Common myeloid progenitor, CD34-positive (primary cell): ENCODE measurements at places on chromosomes 5 and 9.

GRCh38 chr9:102844716-102845115 is 150.4 kb upstream of the CYLC2 start:
- no peaks in the 10 kb centered on the region for H3K36me3 ChIP-seq
- H3K27me3 ChIP-seq: no peaks in the 10 kb centered on the region
- H3K4me3 ChIP-seq: no peak overlapping the region
- no peak for DNase-seq

- no peaks in the 10 kb centered on the region for H3K36me3 ChIP-seq
- H3K27me3 ChIP-seq: peaks cover 71% of the 10 kb centered on the region
- H3K4me3 ChIP-seq: no peak overlapping the region
Observed at GRCh38 chr9:1031951-1032601, 18.1 kb upstream of the DMRT2 start.

DNA sequence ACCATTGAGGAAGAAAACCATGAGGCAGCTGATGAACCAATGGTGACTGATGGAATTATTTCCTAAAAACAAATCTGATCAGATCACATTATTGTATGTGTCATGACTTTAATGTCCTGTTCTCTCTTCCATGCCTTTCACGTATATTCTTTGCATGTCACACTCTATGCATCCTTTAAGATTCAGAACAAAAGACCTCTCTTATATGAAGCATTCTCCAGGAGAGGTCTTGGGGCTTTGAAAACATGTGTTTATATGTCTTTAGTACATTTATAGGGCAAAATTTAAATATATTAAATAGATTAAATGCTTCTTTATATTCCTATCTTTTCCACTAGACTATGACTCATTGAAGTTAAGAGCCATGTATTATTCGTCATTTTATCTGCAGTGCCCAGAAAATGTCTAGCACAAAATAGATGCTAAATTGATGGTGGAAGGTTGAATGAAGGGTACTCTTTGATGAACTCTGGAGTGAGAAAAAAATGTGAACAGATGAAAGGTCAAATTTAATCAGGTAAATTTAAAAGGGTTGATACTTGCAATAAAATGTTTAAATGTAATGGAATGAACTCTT is 196.3 kb downstream of the PSAT1 start:
- H3K27me3 ChIP-seq: no peaks in the 10 kb centered on the region
- no peak overlapping the region for H3K4me3 ChIP-seq
- H3K36me3 ChIP-seq: no peaks in the 10 kb centered on the region
- no peak overlapping the region for H3K27ac ChIP-seq
- H3K4me1 ChIP-seq: no peaks in the 10 kb centered on the region

- no peaks in the 10 kb centered on the region for H3K36me3 ChIP-seq
- H3K27me3 ChIP-seq: no peaks in the 10 kb centered on the region
- no peak overlapping the region for H3K27ac ChIP-seq
- DNase-seq: no peak
Observed at GRCh38 chr9:129164246-129164930, 13.7 kb downstream of the IER5L start.

DNA sequence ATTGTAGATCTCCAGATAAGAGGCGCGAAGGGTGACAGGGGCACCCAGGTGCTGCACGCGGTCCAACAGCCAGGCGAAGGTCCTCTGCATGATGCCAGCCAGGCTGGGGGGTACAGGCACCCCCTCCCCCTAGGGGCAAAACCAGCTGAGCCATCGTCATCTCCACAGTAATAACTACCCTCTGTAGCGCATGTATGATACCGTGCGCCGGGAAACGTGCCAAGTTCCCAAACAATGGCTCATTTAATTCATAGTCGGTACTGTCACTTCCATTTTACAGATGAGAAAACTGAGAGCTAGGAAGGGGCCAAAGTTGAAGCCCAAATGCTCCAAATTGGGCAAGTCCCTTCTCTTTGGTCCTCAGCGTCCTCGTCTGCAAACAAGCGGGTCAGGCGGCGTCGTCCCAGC is 1.5 kb downstream of the KIF12 start:
- peak overlapping the region; percentile 23 for H3K4me3 ChIP-seq
- DNase-seq: peak; percentile 27
- H3K36me3 ChIP-seq: no peaks in the 10 kb centered on the region
- H3K27ac ChIP-seq: no peak overlapping the region
- H3K27me3 ChIP-seq: peaks cover 19% of the 10 kb centered on the region

DNA sequence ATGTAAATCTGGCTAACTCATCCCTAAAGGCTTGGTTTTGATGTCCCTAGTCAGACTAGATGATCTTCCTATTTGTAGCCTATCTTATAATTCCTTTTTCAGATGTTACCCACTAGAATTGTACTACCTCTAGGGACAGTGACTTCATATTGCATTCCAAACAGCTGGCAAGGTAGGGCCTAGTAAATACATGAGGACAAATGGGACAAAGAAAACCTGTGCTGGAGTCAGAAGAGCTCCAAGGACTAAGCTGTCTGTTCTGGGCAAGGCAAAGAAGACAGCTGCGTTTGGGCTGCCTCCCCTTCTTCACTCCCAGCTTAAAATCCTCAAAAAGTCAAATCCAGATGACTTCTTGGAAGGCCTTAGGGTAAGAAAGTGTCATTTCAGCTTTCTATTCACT is 10.0 kb downstream of the DMXL1 start:
- DNase-seq: no peak
- no peak overlapping the region for H3K4me3 ChIP-seq
- H3K27ac ChIP-seq: no peak overlapping the region
- no peaks in the 10 kb centered on the region for H3K4me1 ChIP-seq
- H3K36me3 ChIP-seq: no peaks in the 10 kb centered on the region
- H3K27me3 ChIP-seq: no peaks in the 10 kb centered on the region

DNA sequence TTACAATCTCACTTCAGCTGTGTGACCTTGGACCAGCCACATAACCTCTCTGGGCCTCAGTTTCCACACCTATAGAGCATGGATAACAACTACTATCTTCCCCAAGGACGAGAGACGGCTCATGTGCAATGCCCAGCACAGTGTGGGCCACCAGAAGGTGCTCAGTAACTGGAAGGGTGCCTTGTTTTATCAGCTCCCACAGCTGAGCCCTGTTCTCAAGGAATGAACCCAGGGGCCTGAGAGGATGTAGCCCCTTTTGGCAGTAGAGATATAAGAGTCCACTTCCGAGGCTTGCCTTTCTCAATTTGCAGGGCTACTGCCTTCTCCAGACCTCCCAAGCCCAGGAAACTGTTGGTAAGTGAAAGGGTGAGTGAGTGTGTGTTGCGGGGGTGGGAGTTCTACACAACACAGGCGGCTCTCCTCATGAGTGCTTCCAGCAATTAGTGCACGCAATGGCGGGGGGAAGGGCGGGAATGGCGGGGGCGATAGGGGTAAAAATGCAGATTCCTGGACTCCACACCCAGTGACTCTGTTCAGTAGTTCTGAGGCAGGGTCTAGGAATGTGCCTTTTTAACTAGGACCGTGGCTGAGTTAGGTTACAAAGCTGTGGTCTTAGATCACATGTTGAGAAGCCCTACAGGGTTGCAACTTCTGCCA is 185.1 kb downstream of the FSTL4 start:
- DNase-seq: no peak
- H3K27me3 ChIP-seq: no peaks in the 10 kb centered on the region
- no peak overlapping the region for H3K4me3 ChIP-seq

DNA sequence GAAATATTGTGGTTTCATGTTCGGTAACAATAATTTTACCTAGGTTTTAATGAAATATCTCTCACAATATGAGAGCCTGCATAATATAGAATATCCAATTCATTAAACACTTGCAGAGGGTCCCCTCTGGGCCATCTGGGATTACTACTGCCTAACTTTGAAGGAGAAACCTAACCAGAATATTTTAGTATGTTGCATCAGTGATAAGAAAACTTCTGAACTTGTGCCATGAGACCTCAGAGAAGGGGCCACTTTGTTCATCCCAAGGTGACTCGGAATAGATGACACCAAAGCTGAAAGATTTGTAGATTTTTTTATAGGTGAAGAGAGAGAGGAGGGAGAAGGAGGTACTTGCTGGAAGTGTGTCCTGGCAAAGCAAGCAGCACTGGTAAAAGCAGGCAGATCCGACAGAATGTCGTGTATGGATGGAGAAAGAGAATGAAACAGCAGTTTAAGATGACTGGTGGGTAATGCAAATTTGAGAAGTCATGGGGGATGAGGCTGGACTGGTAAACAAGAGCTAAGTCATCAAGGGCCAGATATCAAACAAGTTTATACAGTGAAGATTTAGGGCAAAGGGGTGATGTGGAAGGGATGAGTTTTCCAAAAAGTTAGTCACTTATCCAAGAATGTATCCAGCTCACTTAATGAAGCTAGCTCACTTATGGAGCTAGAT is 372.3 kb downstream of the ADGRV1 start:
- no peak overlapping the region for H3K4me3 ChIP-seq
- DNase-seq: no peak
- peaks cover 4% of the 10 kb centered on the region for H3K4me1 ChIP-seq
- no peaks in the 10 kb centered on the region for H3K27me3 ChIP-seq
- no peak overlapping the region for H3K27ac ChIP-seq

DNA sequence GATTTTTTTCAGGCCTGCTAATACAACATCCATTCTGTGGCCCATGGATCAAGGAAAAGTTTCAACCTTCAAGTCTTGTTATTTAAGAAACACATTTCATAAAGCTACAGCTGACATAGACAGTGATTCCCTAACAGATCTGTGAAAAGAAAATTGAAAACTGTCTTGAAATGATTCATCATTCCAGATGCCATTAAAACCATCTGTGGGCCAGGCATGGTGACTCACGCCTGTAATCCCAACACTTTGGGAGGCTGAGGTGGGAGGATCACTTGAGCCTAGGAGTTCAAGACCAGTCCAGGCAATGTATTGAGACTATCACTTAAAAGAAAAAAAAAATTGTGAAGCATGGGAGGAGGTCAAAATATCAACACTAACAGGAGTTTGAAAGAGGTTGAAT is 6.0 kb downstream of the RAPGEF6 start:
- no peak overlapping the region for H3K27ac ChIP-seq
- H3K36me3 ChIP-seq: peaks cover 2% of the 10 kb centered on the region
- H3K4me3 ChIP-seq: no peak overlapping the region

GRCh38 chr5:16603295-16603694 is 13.5 kb downstream of the RETREG1 start:
- no peaks in the 10 kb centered on the region for H3K27me3 ChIP-seq
- no peak overlapping the region for H3K27ac ChIP-seq
- peaks cover 6% of the 10 kb centered on the region for H3K36me3 ChIP-seq
- no peak overlapping the region for H3K4me3 ChIP-seq

GRCh38 chr9:92446536-92446935 is 22.3 kb upstream of the OMD start:
- H3K4me1 ChIP-seq: no peaks in the 10 kb centered on the region
- no peak overlapping the region for H3K4me3 ChIP-seq
- DNase-seq: no peak
- H3K27ac ChIP-seq: no peak overlapping the region
- no peaks in the 10 kb centered on the region for H3K27me3 ChIP-seq

DNA sequence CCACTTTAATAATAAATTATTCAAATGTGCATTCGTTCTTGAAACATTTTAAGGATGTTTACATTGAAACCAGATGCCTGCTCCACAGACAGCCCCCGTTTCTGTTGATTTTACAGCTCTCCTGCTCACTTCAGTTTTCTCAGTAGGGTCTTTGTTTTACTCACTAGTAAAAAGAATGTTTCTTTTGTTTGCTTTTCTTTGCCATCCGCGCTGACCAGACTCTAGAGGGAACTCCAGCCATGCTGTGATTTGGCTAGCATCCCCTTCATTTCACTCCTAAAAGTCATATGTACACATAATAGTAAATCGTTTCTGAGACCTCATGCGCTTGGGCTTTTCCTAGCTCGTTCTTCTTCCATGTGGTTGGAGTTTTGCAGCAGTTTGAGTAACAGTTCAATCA is 28.7 kb upstream of the PALM2AKAP2 start:
- H3K27me3 ChIP-seq: peaks cover 8% of the 10 kb centered on the region
- no peak overlapping the region for H3K4me3 ChIP-seq
- no peaks in the 10 kb centered on the region for H3K4me1 ChIP-seq
- no peak for DNase-seq

DNA sequence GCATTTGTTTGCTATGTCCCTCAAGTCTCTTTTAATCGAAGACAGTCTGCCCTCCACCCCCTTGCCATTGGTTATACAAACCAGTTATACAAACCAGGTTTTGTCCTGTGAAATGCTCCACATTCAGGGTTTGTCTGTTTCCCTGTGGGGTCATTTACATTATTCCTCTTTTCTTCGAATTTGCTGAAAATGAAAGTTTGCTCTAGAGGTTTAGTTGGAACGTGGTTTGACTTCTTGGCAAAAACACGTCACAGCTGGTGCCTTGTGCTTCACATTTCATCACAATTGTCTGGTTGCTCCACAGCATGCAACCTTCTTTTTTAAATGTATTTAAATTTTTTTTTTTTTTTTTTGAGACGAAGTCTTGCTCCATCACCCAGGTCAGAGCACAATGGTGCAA is 4.2 kb upstream of the HAVCR2 start:
- no peaks in the 10 kb centered on the region for H3K36me3 ChIP-seq
- no peak overlapping the region for H3K4me3 ChIP-seq
- DNase-seq: peak; percentile 29
- no peak overlapping the region for H3K27ac ChIP-seq

- no peak for DNase-seq
- H3K27me3 ChIP-seq: no peaks in the 10 kb centered on the region
- H3K27ac ChIP-seq: no peak overlapping the region
- no peak overlapping the region for H3K4me3 ChIP-seq
Observed at GRCh38 chr9:104907278-104907951, 20.5 kb downstream of the ABCA1 start.

GRCh38 chr5:23234197-23234596 is 273.2 kb upstream of the PRDM9 start:
- H3K4me1 ChIP-seq: no peaks in the 10 kb centered on the region
- no peak for DNase-seq
- no peak overlapping the region for H3K27ac ChIP-seq
- no peaks in the 10 kb centered on the region for H3K36me3 ChIP-seq

- no peak for DNase-seq
- no peak overlapping the region for H3K27ac ChIP-seq
- H3K36me3 ChIP-seq: no peaks in the 10 kb centered on the region
- H3K4me1 ChIP-seq: peaks cover 5% of the 10 kb centered on the region
- no peak overlapping the region for H3K4me3 ChIP-seq
- no peaks in the 10 kb centered on the region for H3K27me3 ChIP-seq
Observed at GRCh38 chr5:139061274-139061673, 136.9 kb downstream of the SIL1 start.

- no peaks in the 10 kb centered on the region for H3K36me3 ChIP-seq
- DNase-seq: no peak
Observed at GRCh38 chr5:31285025-31285424, 91.5 kb downstream of the CDH6 start.

- H3K36me3 ChIP-seq: no peaks in the 10 kb centered on the region
- H3K4me3 ChIP-seq: no peak overlapping the region
- H3K4me1 ChIP-seq: no peaks in the 10 kb centered on the region
- no peak overlapping the region for H3K27ac ChIP-seq
- H3K27me3 ChIP-seq: no peaks in the 10 kb centered on the region
Observed at GRCh38 chr9:105171589-105171988, 72.9 kb upstream of the SLC44A1 start.

- no peaks in the 10 kb centered on the region for H3K36me3 ChIP-seq
- H3K27ac ChIP-seq: no peak overlapping the region
- H3K4me1 ChIP-seq: no peaks in the 10 kb centered on the region
- no peak for DNase-seq
Observed at GRCh38 chr5:174165406-174165805, 119.9 kb downstream of the NSG2 start.

- H3K27me3 ChIP-seq: no peaks in the 10 kb centered on the region
- H3K36me3 ChIP-seq: no peaks in the 10 kb centered on the region
- no peaks in the 10 kb centered on the region for H3K4me1 ChIP-seq
- H3K4me3 ChIP-seq: no peak overlapping the region
- no peak for DNase-seq
- H3K27ac ChIP-seq: no peak overlapping the region
Observed at GRCh38 chr5:8525819-8526218, 656.9 kb downstream of the MTRR start.
